Mammary epithelial cell (primary cell): ENCODE measurements at places on chromosomes 3 and 15. TPM values are rescaled to one million over a fixed set of nuclear protein-coding genes. Genes with fewer than 3 reads are reported as not detected.

DNA sequence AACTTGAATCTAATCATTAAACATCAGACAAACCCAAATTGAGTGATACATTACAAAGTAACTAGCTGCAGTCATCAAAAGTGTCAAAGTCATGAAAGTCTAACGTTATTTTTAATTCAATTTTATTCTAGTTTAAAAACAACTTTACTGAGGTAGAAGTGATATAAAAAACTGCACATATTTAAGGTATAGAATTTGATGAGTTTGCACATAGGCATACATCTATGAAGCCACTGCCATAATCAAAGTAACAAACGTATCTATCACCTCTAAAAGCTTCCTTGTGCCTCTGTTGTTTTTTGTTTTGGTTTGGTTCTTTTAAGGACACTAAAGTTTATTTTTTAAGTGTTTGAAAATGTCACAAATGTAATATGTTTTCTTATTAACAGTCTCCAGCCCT, 130.9 kb downstream of the DLG1 start:
- no peak for DNase-seq

GRCh38 chr3:124084022-124084881, 92.3 kb upstream of the ROPN1 start:
- no peak for DNase-seq

DNA sequence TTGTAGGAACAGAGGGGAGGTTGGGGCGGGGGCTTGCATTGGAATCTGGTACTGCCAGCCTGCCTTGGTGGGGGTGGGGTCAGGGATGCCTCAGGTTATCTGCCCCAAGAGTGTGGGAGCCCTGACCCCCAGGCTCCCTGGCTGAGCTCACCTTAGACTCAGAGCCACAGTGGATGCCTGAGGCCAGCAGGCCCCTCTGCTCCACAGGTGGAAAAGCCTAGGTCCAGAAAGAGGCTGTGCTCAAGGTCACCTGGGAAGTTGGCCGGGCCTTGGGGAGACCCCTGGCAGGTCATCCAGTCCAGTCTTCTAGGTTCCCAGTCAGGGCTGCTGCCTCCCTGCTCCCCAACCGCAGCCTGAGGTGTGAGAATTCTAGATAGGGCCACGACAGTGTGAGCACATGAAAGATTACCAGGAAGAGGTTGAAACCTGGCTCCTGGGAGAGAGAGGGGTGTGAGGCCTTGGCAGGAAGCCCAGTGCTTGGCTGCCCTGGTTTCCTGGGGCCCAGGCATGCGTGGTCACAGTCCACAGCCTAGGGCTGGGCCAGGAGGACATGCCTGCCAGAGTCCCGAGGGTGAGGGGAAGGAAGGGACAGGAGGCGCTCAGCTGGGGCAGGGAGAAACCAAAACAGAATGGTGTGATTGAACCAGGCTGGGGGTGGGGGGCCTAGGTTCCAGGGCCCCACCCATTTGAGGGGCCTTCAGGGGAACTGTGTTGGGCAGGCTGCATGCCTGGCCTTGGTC, 4.9 kb downstream of the HDAC11 start:
- peak; percentile 81 for DNase-seq

DNA sequence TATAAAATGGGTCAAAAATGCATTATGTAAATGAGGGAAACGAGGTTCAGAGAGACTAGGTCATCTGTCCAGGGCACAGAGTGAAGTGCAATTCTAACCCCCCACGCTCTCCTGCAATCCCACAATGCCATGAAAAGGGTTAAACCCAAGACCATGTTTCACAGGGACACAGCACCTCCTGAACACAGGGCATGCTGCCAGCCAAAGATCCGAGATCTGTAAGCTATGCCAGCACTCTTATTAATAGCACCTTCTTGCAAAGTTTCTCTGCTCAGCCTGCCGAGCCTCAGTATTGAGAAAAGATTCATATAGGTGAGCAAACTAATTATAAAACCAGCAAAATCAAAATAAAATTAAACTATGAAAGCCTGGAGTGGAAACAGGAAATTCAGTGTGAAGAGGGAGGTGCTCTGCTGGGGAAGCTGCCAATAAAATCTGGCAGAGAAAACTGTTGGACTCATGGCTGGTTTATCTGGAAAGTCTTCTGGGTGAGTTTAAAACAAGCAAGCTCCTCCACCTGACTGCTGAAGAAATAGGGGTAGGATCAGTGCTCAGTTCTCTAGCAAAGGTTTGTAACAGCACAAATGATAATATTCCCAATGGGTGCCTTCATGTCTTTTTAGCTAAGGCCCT, 50.3 kb downstream of the LRIG1 start:
- DNase-seq: no peak

DNA sequence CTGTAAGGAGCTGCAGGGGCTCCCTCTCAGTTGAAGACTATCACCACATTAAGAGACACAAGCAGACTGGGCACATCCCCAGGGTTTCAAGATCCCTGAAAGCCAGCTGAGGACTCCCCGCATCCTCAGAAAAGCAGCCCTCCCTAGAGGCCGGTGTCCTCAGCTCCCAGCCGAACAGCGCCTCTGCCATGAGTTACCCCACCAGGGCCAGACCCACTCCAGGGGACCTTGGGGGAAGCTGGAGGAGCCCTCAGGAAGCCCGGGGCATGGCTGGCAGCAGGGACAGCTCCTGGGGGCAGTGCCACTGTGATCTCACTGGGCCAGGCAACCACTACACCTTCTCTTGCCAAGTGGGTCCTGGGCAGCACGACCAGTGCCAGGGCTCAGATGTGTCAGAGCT, 8.1 kb downstream of the KLF15 start:
- no peak for DNase-seq

DNA sequence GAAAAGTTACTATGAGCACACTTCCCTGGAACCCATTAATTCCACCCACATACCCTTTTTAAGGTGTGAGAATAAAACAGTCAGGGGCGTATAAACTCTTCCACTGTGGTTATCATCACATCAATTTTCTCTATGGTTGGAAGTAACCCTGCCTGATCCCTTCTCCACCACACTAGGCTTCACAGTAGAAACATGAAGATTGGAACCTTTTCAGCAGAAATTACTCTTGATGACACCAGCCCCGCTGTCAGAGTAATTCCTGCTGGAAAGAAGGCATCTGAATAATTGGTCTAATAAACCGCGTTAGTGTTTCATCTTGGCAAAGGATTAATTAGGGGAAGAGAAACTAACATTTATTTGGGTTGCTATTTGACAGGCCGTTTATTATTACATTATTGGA, 278.4 kb downstream of the MFSD1 start:
- no peak for DNase-seq

DNA sequence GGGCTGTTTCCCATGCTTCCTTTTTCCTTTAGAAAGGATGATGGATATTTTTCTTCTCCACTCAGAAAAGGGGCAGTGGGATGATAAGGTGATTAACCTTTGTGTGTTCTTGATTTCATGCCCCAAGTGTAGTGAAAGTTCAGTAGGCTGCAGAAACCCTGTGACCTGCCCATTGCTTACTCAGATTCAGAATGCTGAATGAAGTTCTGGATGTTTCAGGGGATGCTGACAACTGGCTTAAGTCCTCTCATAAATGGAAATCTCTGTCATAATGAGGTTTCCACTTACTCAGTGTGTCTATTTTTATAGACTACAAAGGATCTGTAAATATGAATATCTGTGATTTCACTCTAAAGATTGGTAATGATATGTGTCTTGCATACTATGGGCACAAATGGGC, 471.3 kb upstream of the TPRG1 start:
- DNase-seq: no peak

Gene C3orf22
- polyA plus RNA-seq: not detected

DNA sequence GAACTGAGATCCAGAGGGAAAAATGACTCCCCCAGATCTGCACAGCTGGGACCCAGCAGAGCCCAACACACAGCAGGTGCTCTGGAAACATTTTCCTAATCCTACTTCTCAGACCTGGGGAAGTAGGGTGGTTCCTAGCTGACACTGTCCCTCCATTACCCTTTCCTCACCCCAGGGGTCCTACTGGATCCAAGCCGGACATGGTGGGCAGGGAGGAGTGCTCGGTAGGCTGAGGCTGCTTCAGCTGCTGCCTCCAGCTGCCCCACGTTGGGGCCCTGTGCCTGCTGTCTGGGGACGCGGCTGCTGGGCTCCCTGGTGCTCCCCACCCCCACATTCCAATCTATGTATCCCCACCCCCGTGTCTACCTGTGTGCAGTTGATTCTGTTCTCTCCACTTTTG, 29.8 kb upstream of the SLC6A6 start:
- no peak for DNase-seq

DNA sequence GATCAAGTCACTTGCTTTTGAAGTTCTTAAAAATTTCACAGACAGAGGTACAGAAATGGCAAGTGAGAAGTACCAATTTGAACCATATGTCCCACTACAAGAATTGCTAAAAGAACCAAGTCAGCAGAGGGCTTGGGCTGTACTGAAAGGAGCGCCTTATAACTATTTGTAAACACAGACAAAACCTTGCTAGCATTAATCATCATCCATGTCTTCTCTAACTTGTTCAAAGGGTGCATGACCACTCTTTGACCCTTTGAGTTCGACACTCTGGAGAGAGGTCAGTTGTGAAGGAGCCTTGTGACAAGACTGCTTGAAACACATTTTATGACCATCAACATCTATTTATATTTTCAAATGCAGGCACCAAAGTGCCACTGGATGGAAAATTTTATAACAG, 191.7 kb downstream of the PDZRN3 start:
- no peak for DNase-seq

Gene MYO5C
- polyA plus RNA-seq: 1.2 TPM

DNA sequence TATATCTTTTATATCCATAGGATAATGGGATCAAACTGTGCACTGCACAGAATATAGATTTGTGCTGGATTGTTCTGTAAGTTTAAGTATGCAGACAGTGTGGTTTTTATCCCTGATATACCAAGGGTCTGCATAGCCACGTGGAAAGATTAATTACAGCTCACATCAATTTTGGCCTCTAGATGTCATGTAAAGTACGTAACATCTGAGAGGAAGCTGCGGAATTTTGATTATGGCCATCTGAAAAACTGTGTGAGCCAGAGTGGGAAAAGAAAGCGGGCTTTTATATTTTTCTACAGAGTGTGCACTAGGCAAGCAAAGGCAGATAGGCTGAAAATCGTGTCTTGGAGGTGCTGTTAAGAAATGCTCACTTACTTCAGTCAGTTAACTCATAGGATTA, 562.7 kb downstream of the GBE1 start:
- DNase-seq: no peak

Gene CLCN2
- 5.1 TPM for polyA plus RNA-seq

Gene NOX5
- 2.6 TPM for polyA plus RNA-seq

Gene TMEM212
- polyA plus RNA-seq: not detected

GRCh38 chr3:58073301-58074108, 65.3 kb downstream of the FLNB start:
- no peak for DNase-seq

Gene PLXNB1
- polyA plus RNA-seq: 100 TPM

GRCh38 chr15:38508647-38509046, 54.7 kb downstream of the FAM98B start:
- no peak for DNase-seq

Gene PDCD10
- polyA plus RNA-seq: 62.4 TPM

DNA sequence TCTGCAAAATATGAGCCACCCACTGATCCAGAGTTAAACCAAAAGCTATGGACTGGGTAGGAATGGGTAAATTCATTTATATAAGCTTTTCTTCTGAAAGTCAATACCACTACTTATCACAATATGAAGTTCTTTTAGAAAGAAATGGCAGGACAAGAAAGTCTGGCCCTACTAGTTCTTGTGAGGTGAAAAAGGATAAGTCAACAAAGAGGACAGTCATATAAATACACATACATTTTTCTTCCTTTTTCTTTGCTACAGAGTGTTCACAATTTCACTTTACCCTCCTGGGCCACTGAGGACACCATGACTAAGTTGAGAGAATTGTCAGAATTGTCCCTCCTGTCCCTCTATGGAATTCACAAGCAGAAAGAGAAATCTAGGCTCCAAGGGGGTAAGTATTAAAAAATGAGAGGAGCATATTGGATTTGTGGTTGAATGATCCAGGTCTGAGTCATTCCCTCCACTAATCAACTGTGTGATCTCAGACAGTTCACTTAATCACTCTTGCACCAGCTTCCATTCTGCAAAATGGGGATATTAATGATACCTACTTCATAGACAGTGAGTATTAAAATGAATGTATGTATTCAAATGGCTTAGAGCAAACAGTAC, 27.6 kb downstream of the ACP3 start:
- peak; percentile 74 for DNase-seq

DNA sequence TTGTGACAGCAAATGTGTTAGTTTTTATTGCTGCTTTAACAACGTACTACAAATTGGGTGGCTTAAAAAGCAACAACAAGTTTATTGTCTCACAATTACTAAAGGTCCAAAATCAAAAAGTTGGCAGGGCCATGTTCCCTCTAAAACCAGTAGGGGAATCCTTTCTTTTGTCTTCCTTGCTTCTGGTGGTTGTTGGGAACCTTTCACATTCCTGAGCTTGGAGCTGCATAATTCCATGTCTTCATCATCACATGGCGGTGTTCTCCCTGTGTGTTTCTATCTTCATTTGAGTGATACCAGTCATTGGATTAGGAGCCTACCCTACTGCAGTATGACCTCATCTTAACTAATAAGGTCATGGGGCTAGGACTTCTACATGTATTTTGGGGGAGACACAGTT, 7.4 kb downstream of the SPRED1 start:
- DNase-seq: no peak

DNA sequence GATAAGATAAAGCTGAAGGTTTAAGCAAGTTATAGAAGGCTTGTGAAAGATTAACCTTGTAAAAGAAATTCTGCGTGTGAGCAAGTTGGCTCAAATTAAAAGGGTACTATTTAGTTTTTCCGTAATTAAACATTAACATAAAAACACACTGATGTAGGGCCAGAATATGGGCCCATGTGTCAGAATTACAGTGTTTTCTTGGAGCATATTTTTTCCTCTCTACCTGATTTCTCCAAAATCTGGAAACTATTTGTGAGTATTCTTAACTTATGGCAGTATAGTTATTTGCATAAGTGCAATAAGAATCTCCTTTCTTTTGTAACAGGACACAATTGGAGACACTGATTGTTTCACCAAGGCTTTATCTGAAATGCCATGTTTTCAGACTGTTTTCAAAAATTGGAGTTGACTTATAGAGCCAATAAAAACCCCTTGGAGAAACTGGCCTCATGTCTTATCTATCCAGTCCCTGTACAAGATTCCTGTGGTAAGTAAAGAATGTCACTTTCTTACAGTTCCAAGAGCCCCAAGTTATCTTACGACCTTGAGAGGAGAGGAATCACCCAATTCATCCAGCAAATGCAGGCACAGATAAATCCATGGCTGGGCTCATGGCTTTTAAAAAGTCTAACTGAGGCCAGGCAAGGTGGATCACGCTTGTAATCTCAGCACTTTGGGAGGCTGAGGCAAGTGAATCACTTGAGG, 47.8 kb upstream of the P2RY1 start:
- no peak for DNase-seq

Gene PLA2G4D
- 0.07 TPM for polyA plus RNA-seq

GRCh38 chr3:48446043-48446424, 503 bp upstream of the ATRIP start:
- DNase-seq: no peak

DNA sequence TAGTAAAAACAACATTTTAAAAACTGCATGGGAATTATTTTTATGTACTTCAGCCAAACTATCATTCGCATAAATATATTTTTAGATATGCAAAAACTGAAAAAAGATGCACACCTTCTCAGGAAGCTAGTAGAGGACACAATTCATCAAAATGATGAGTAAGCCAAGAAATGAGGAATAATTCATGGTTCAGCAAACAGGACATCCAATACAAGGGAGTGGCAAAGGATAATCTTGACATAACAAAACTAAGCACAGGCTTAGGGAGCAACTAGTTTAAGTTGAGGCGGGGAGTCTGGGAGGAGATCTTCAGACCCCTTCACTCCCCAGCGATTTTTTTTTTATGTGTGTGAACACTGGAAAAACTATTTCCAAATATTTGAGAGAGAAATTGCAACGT, 93.7 kb downstream of the ZNF280D start:
- no peak for DNase-seq

Gene EOGT
- polyA plus RNA-seq: 28.8 TPM
